ENCODE measurements at places on chromosomes 1 and 21. TPM values are rescaled to one million over a fixed set of nuclear protein-coding genes. Genes with fewer than 3 reads are reported as not detected.
A peak's percentile ranks its signal among the peaks of the same experiment; 100 is the strongest.

SLC16A4 gene
- total RNA-seq, result 27.5 TPM

AKNAD1 gene
- 2.8 TPM for total RNA-seq

ILDR2 gene
- total RNA-seq, result 27.6 TPM

CHRM3 gene
- 14.7 TPM for total RNA-seq

PKLR gene
- 0.11 TPM for total RNA-seq

TCEANC2 gene
- total RNA-seq, result 6.0 TPM

CGN gene
- 2.4 TPM for total RNA-seq

GRCh38 chr1:186202271-186202764, 172.7 kb downstream of the TPR start:
- no peak for DNase-seq
- no peaks in the 10 kb centered on the region for H3K36me3 ChIP-seq
- H3K4me1 ChIP-seq, result no peaks in the 10 kb centered on the region

DNA sequence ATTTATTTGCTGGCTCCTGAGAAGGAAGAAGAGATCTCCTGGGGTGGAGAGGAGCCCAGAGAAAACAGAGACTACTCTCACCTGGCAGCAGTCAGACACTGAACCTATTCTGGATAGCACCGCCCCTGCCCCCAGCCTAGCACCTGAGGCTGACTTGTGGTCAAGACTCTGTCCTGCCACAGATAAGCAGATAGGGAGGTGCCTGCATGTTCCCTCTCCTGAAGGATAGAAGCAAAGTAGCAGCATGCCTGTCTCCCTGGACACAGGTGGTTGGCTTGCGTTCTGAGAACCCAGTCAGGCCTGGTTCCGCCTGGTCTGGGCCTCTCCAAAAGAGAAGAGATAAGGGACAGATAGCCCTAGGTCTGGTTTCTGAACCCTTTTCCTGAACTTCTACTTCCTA, 1.3 kb upstream of the EFNA3 start:
- no peak overlapping the region for H3K27ac ChIP-seq
- peaks cover 2% of the 10 kb centered on the region for H3K36me3 ChIP-seq
- peaks cover 41% of the 10 kb centered on the region for H3K4me1 ChIP-seq
- peaks cover 28% of the 10 kb centered on the region for H3K27me3 ChIP-seq
- no peak overlapping the region for H3K4me3 ChIP-seq

GRCh38 chr1:77280962-77281361, 857 bp upstream of the AK5 start:
- peaks cover 11% of the 10 kb centered on the region for H3K4me1 ChIP-seq
- no peaks in the 10 kb centered on the region for H3K36me3 ChIP-seq

- no peak overlapping the region for H3K4me3 ChIP-seq
- no peak for DNase-seq
- H3K27ac ChIP-seq, result no peak overlapping the region
- no peaks in the 10 kb centered on the region for H3K36me3 ChIP-seq
Observed at GRCh38 chr1:17189632-17189990, 15.3 kb upstream of the PADI1 start.

- no peak for DNase-seq
- H3K4me3 ChIP-seq, result no peak overlapping the region
- H3K27ac ChIP-seq, result no peak overlapping the region
- no peaks in the 10 kb centered on the region for H3K36me3 ChIP-seq
- no peaks in the 10 kb centered on the region for H3K4me1 ChIP-seq
Observed at GRCh38 chr1:35058988-35059387, 20.2 kb upstream of the ZMYM1 start.

GRCh38 chr1:10694633-10695627, 101.5 kb downstream of the CASZ1 start:
- peaks cover 13% of the 10 kb centered on the region for H3K4me1 ChIP-seq
- peaks cover 23% of the 10 kb centered on the region for H3K27me3 ChIP-seq
- no peak overlapping the region for H3K27ac ChIP-seq
- H3K4me3 ChIP-seq, result peak overlapping the region; percentile 11

DNA sequence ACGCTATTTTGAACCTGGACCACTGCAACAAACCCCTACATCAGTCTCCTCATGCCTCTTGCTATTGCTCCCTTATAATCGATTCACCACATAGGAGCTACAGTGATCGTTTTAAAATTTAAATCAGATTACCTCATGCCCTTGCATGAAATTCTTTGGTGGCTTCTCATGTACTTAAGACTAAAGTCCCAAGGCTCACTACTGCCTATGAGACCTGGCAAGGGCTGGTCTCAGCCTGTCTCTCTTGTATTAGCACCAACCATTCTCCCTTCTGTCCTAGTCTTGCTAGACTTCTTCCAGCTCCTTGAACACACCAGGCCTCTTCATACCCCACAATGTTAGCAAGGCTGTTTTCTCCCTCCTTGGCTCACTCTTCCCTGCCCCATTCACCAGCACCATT, 6.5 kb upstream of the GNPAT start:
- H3K4me3 ChIP-seq, result no peak overlapping the region
- no peaks in the 10 kb centered on the region for H3K27me3 ChIP-seq
- DNase-seq, result no peak

DNA sequence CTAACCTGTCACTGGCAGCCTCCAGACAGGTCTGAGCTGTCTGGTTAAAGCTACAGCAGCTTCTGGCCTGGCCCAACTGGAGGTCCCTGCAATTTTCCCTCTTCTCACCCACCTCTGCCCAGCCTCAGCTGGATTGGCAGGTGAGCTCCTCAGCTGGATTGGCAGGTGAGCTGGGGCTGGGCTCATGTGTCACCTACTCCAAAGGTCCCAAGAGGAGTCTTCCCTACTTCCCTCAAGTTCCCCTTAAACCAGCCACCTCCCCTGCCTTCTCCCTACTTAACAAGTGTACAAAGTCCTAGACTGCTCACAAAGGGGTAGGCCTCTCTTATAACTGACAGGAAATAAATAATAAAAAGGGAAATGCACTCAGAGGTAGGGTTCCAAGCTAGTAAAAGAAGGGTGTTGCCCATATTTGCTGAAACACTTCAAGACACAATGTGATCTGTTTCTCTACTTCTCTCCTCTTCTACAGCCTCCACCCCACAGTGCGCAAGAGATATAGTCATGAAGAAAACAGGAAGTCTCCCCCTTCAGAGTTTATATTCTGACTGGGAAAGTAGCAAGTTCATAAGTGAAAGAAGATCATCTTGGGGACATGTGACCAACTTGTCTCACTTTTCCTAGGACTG, at the start of gene GPA33:
TSS of gene GPA33 (minus strand) at position 64 of the 629 bp plus-strand sequence. CDS start 90 bp downstream, outside the sequence.
- DNase-seq, result no peak
- H3K27me3 ChIP-seq, result no peaks in the 10 kb centered on the region
- H3K4me1 ChIP-seq, result no peaks in the 10 kb centered on the region
- H3K27ac ChIP-seq, result no peak within 1 kb of the TSS

DNA sequence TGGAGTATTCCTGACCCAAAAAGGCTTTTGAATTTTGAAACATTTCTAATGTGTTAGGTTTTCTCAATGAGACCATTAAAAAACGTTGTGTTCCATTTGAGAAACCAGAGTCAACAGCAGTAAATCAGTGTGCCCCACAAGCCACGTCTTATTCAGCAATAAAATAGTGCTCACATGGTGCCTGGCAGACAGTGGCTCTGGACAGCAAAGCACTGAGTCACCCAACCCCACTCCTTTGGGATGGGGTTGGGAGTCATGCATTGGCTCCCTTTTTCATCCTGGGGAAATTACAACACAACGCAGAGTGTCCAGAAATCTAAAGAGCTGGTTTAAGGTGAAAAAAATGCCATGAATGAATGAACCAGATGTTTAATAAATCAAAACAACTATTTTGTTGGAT, 46.5 kb downstream of the KCNJ15 start:
- no peaks in the 10 kb centered on the region for H3K27me3 ChIP-seq
- no peak overlapping the region for H3K27ac ChIP-seq
- no peak for DNase-seq

- no peak for DNase-seq
- H3K36me3 ChIP-seq, result peaks cover 68% of the 10 kb centered on the region
- no peaks in the 10 kb centered on the region for H3K27me3 ChIP-seq
- no peak overlapping the region for H3K27ac ChIP-seq
Observed at GRCh38 chr1:119738100-119738720, 26.5 kb downstream of the PHGDH start.
